ENCODE measurements at places on chromosomes 3 and 15.

DNA sequence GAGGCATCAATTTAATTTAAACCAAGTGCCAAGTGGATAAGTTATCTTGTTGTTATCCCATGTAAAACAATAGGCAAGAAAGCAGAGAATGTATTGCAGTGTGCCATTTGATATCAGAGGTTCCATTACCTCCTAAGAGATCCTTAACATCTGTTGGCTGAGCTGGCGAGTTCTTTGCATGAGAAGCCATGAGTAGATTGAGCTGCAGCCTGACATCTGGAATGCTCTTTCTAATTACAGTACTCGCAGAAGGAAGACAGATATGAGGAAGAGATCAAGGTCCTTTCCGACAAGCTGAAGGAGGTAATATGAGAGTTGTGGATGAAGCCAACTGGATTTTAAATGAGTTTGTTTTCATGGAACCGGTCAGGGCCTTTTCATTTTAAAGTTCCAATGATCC, 19.4 kb downstream of the TPM1 start:
- DNase-seq = no peak

DNA sequence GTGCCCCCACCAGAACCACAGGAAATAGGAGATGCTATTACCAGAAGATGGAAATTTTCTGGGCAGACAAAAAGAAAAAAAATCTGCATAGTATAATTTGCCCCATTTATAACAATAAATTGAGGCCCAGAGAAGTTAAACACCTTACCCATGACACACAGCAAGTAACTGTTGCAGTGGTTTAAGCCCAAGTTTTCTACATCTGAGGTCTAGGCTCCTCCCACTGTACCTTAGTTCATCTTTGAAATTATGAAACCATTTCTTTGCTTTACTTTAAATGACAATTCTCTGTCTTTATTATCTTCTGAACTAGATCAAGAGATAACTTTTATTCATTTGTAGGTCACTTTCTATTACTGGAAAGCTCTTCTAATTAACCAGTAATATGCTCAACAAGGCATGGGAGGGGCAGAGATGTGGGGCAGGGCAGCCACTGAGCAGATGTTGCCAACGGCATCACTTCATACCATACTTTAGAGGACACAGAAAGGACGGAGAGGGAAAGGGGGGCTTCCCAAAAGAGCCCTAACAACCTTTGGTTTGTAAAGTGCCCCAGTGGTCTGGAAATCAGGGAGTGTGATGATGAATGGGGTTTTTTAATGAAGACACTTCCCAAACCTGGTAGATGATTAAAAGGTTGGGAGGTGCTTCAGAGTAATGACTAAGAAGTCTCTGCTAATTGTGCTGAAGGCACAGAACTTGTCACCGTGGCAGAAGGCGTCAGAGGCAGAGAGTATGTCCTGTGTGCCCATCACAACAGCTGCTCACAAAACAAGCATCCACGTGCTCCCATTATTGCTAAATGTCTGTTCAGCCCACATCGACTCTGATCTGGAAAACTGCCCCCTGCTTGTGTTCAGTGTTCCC, 342.5 kb downstream of the SHQ1 start:
- DNase-seq = no peak

GRCh38 chr3:174639970-174640369, 219.2 kb upstream of the NAALADL2 start:
- DNase-seq = no peak

DNA sequence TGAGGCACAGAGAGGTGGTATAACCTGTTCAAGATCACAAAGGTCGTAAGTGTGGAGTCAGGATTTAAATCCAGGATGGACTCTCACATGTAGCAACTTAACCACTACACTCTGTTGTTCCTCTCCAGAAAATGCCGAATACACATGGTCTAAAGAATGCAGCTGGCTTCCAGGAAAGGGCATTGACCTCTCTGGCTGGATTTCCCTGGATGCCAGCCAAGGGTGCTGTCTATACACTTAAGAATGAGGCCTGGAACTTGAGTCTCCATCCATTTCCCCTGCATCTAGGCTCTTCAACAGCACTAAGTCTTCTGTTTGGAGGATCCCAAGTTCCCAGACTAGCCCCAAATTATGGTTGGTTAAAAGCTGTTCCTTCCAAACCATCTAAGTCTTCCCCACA, 60.5 kb downstream of the CERS3 start:
- no peak for DNase-seq

- peak; percentile 73 for DNase-seq
Measured at GRCh38 chr3:141360888-141361598, 7.3 kb upstream of the ZBTB38 start.

GRCh38 chr15:101566748-101567488, 77.4 kb upstream of the PCSK6 start:
- DNase-seq = no peak

All from NCI-H82 (cell line).